ENCODE measurements at places on chromosomes 5 and 9. TPM values are rescaled to one million over a fixed set of nuclear protein-coding genes. Genes with fewer than 3 reads are reported as not detected.
A peak's percentile ranks its signal among the peaks of the same experiment; 100 is the strongest.

POU4F3 gene
- total RNA-seq = not detected

DNA sequence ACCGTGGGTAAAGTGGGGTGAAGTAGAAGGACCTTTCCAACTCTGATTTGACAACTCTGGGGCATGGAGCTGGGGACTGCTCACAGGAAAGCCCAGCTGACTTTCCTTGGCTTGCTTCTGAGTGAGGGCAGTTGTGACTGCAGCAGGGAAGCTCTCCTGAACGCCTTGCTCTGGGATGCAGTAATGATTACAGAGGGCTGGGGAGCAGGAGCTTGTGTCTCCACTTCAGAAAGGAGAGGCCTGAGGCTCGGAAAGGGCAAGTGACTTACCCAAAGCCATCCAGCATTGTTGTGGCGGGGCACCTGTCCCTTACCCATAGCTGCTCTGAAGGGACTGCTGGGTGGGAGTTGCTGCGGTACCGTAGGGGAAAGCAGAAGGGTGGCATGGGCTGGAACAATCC, 41.2 kb downstream of the GSN start:
- DNase-seq = no peak

GRCh38 chr9:82457891-82458290, 469.3 kb downstream of the SPATA31D1 start:
- no peak for DNase-seq

- peak; percentile 74 for DNase-seq
These were observed 124.1 kb upstream of the STC2 start for GRCh38 chr5:173452119-173452905.

GRCh38 chr9:35945341-35946018, 12.5 kb downstream of the OR2S2 start:
- DNase-seq = peak; percentile 90

GRCh38 chr9:130189840-130190239, 17.6 kb downstream of the NCS1 start:
- no peak for DNase-seq

Data from psoas muscle (tissue), 8 donors.